Activated CD4-positive, alpha-beta T cell treated with anti-CD3 and anti-CD28 coated beads, Interleukin-2, amount 10 ng/mL, durations not matched to agents 7 days and 5 days (primary cell): ENCODE measurements at places on chromosomes 3 and 15. TPM values are rescaled to one million over a fixed set of nuclear protein-coding genes. Genes with fewer than 3 reads are reported as not detected.

MASP1 gene
- not detected for total RNA-seq

PHLDB2 gene
- total RNA-seq: 2.7 TPM

CLDN18 gene
- not detected for total RNA-seq

TUSC7 gene
- not detected for total RNA-seq

BBX gene
- total RNA-seq: 45.4 TPM

SCN11A gene
- total RNA-seq: 0.05 TPM

NOX5 gene
- total RNA-seq: not detected

CCR5 gene
- total RNA-seq: 25.2 TPM

TNK2 gene
- total RNA-seq: 121 TPM

RASGRF1 gene
- total RNA-seq: not detected

NR1I2 gene
- not detected for total RNA-seq

- H3K4me1 ChIP-seq: no peaks in the 10 kb centered on the region
- no peaks in the 10 kb centered on the region for H3K27me3 ChIP-seq
- H3K27ac ChIP-seq: no peak overlapping the region
- H3K4me3 ChIP-seq: no peak overlapping the region
- no peaks in the 10 kb centered on the region for H3K36me3 ChIP-seq
Observed at GRCh38 chr3:36210840-36211651, 169.3 kb upstream of the STAC start.

DNA sequence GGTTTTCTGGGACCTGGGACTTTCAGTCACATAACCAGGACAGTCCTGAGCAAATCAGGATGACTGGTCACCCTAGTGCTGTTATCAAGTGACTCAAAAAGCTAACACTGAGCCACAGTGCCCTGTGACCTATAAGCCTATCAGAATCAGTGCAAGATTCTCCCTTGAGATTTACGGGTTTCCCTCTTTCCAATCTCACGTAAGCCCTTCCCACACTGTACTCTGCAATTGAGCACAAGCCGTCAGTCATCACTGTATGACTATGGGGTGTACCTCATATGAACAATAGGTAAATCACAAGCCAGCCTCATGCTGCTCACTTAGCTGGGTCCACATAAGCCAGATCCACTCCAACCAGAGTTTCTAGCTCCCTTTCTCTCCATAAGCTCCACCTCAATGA lies 21.0 kb upstream of the CLDN18 start:
- no peaks in the 10 kb centered on the region for H3K36me3 ChIP-seq
- no peaks in the 10 kb centered on the region for H3K4me1 ChIP-seq
- no peak overlapping the region for H3K27ac ChIP-seq
- no peak for DNase-seq
- H3K27me3 ChIP-seq: peaks cover 1% of the 10 kb centered on the region
- H3K4me3 ChIP-seq: no peak overlapping the region

GRCh38 chr15:74754593-74755215 lies 6.1 kb downstream of the CYP1A2 start:
- no peaks in the 10 kb centered on the region for H3K27me3 ChIP-seq
- no peak overlapping the region for H3K4me3 ChIP-seq
- no peak for DNase-seq
- H3K36me3 ChIP-seq: no peaks in the 10 kb centered on the region

DNA sequence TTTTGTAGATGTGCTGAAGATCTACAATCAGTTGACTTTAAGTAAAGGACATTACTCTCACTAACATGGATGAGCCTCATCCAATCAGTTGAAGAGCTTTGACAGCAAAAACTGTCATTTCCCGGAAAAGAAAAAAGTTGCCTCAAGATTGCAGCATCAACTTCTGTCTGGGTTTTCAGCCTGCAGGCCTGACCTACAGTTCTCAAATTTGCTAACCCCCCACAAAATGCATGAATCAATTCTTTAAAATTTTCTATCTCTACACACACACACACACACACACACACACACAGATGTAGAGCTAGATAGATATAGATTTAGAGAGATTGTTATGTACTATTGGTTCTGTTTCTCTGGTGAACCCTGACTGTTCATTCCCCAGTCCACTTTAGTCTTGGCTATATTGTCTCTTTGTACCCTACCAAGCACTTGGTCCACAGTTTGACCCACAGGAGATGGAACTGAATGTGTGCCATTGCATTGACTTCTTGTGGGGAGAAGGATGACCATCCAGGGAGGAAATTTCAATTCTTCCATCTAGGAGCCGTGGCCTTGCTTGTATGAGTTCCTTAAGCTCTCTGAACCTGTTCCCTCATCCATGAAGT lies 228.3 kb downstream of the CLSTN2 start:
- H3K36me3 ChIP-seq: no peaks in the 10 kb centered on the region
- no peaks in the 10 kb centered on the region for H3K4me1 ChIP-seq
- DNase-seq: no peak
- no peak overlapping the region for H3K4me3 ChIP-seq

GRCh38 chr3:144424606-144425005 lies 453.0 kb downstream of the DIPK2A start:
- H3K36me3 ChIP-seq: no peaks in the 10 kb centered on the region
- H3K27ac ChIP-seq: no peak overlapping the region
- no peaks in the 10 kb centered on the region for H3K4me1 ChIP-seq
- H3K4me3 ChIP-seq: no peak overlapping the region

DNA sequence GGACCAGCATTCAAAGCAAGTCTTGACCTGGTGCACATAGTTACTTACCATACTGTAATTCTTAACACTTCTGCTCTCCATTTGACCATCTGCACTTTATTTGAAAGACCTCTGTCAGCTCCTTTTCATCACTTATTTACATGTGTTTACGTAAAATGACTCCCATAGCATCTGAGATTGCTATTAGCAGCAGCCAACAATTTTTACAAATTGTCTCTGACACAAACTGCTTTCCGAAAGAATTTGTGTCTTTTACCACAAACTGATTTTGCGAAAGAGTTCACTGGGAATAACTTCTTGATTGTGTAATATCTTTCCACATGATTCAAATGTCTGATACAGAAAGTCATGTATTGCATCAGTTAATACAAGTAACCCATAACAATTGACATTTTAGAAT lies 144.1 kb upstream of the PEX5L start:
- no peaks in the 10 kb centered on the region for H3K36me3 ChIP-seq
- H3K4me1 ChIP-seq: no peaks in the 10 kb centered on the region
- no peak overlapping the region for H3K4me3 ChIP-seq
- no peak for DNase-seq
- H3K27ac ChIP-seq: no peak overlapping the region

GRCh38 chr15:98321896-98322295 lies 326.4 kb upstream of the IGF1R start:
- no peaks in the 10 kb centered on the region for H3K36me3 ChIP-seq
- H3K4me1 ChIP-seq: no peaks in the 10 kb centered on the region
- H3K27ac ChIP-seq: no peak overlapping the region
- H3K27me3 ChIP-seq: no peaks in the 10 kb centered on the region
- DNase-seq: no peak

DNA sequence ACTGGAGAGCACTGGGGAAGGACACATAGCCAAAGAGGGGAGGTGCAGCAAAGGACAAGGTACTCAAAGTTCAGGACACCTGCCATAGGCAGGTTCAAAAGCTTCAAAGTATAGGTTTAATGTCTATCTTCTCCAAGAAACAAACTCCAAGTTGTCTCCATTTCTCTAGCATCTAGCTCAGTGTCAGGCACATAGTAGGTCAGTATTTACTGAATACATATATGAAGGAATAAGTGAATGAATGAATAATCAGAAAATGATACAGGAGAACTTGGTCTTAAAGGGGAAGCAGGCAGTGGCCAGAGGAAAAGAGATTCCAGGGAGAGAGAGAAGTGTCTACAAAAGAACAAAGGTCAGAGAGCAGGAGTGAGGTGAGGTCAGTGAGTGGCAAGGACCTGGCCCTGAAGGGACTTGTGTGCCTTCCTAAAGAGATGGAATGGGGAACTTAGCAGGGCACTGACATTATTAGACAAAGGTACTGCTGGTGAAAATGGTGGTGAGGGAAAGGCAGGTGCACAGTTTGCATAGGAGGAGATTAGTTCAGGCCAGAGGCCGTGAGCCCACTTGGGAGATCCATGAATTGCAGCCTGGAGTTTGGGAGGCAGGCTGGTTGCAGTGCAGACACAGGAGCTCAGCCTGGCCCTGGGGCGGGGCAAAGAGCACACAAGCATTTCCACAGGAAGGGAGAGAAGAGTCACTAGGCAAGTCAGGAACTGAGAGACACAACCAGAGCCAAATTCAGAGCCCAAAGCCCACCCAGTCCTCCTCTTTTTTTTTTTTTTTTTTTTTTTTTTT lies 21.4 kb downstream of the TBC1D2B start:
- peaks cover 49% of the 10 kb centered on the region for H3K36me3 ChIP-seq
- H3K4me3 ChIP-seq: peak overlapping the region; percentile 47
- no peak for DNase-seq
- no peaks in the 10 kb centered on the region for H3K27me3 ChIP-seq
- H3K4me1 ChIP-seq: peaks cover 93% of the 10 kb centered on the region
- peak overlapping the region; percentile 75 for H3K27ac ChIP-seq

DNA sequence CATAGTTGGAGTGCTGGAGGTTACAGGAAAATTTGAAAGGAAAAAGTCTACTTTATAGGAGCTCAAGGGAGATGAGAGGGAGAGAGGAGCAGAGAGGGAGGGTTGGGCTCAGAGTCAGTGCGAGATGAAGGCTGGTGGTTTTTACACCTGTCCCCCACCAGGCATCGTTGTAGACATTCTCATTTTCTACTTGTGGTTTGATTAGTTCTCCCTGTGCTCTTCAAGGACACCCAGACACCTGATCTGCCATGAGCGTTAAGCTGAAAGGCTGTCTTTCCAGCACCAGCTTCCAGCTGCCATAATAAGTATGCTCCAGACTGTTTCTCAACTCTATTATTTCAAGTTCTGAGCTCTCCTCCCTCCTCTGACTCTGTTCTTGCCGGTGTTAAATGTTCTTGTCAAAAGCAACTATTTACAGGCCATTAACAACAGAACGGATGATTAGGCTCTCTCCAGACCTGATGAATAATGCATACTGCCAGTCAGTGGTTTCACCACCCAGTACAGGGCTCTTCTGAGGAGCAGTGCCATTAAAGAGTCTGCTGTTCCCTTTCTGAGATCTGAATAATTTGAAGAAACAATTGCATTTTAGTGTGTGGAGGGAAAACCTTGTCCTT lies 514.6 kb upstream of the MCTP2 start:
- H3K27me3 ChIP-seq: no peaks in the 10 kb centered on the region
- H3K27ac ChIP-seq: no peak overlapping the region
- no peaks in the 10 kb centered on the region for H3K36me3 ChIP-seq

DNA sequence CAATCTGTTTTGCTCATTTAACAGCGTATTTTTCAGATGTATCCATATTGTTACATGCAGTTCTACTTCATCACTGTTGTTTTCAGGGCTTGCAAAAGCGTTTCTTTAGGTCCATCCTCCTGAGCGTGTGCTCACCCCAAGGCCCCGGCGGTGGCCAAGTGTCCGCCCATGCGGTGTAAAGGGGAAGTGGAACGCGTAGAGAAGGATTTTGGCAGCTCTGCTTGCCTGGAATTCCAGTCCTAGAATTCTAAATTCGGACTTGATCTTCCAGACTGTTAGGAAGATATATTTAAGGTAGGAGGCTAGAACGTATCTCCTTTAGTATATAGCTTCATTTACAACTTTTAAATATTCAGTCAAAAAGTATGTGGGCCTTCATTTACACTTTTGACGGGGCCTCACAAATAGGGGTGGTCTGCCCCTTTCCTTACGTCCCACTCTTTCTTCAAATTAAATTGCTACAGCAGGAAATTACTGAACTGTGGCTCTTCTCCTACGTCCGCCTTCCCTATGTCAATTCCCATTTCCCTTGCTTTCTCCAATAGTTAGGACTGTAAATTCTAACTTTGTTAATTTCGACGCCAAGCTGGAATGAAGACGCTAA lies 609 bp upstream of the TBC1D23 start:
- peaks cover 2% of the 10 kb centered on the region for H3K36me3 ChIP-seq
- H3K4me1 ChIP-seq: peaks cover 45% of the 10 kb centered on the region
- DNase-seq: no peak
- H3K27me3 ChIP-seq: no peaks in the 10 kb centered on the region

DNA sequence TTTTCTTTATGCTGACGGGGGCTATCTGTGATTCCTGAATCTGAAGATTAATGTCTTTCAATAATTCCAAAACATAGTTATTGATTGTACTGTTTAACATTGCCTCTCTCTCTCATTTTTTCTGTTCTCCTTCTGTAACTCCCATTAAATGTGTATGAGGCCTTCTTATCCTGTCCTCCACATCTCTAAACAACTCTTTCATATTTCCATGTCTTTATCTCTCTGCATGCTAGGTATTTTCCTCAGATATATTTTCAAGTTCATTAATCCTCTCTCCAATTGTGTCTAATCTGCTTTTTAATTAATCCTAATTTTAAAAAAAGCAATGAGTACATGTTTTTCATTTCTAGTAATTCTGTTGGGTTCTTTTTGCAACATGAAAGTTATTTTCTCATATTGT lies 173.2 kb downstream of the TLE3 start:
- H3K27me3 ChIP-seq: peaks cover 9% of the 10 kb centered on the region
- H3K36me3 ChIP-seq: no peaks in the 10 kb centered on the region
- no peak overlapping the region for H3K4me3 ChIP-seq
- no peaks in the 10 kb centered on the region for H3K4me1 ChIP-seq

GRCh38 chr3:193165431-193166120 lies 75.4 kb upstream of the PLAAT1 start:
- no peak overlapping the region for H3K4me3 ChIP-seq
- H3K36me3 ChIP-seq: no peaks in the 10 kb centered on the region
- no peak for DNase-seq
- no peaks in the 10 kb centered on the region for H3K27me3 ChIP-seq
- H3K4me1 ChIP-seq: no peaks in the 10 kb centered on the region
- H3K27ac ChIP-seq: no peak overlapping the region

GRCh38 chr3:71428841-71429596 lies 154.5 kb downstream of the FOXP1 start:
- peaks cover 3% of the 10 kb centered on the region for H3K27me3 ChIP-seq
- peak overlapping the region; percentile 46 for H3K27ac ChIP-seq
- DNase-seq: no peak
- H3K4me3 ChIP-seq: no peak overlapping the region
- H3K36me3 ChIP-seq: peaks cover 22% of the 10 kb centered on the region

- no peak overlapping the region for H3K4me3 ChIP-seq
- peaks cover 63% of the 10 kb centered on the region for H3K4me1 ChIP-seq
- H3K27ac ChIP-seq: no peak overlapping the region
- no peak for DNase-seq
Observed at GRCh38 chr15:41930221-41930866, 36.5 kb upstream of the SPTBN5 start.

DNA sequence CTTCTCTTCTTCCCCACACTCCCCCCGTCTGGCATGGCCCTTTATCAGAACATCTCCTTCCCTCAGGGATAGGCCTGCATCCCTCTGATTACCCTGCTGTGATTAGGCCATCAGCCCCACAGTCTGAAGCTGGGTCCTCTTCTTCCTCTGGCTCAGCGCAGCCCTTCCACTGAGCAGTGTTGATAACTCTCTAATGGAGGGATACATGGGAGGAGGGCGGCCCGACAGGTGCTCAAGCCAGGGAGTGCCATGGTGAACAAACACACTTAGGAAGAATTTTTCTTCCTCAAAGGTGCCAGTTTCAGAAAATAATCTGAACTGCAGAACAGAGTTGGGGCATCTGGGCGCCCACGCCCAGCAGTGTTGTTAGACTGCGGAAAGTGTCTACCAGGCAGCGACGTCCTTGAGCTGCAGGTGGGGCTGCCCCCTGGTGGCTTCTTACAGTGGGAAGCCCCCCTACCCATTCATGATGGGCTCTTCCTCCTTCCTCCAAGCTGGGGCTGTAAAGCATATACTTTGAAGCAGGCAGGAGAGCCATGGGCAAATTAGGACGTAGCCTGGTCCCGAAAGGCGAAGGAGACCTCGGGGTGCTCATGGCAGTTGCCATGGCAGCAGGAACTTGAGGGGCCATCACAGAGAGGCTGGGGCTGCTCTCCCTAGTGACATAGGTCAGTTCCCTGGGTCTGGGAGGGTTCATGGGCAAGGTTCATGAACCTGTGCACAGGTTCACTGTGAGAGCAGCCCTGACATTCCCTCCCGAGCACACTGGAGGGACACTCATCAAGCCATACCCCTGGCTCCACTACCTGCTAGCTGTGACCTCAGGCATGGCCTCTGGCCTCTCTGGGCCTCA lies 33.2 kb upstream of the NR2C2 start:
- no peak for DNase-seq
- H3K27me3 ChIP-seq: peaks cover 5% of the 10 kb centered on the region
- H3K4me1 ChIP-seq: no peaks in the 10 kb centered on the region
- no peaks in the 10 kb centered on the region for H3K36me3 ChIP-seq
